ENCODE measurements at places on chromosomes 2 and 18.

GRCh38 chr2:148814860-148815419 lies 60.1 kb upstream of the KIF5C start:
- no peak for DNase-seq

GRCh38 chr2:21261591-21261990 lies 137.8 kb downstream of the TDRD15 start:
- no peak for DNase-seq

DNA sequence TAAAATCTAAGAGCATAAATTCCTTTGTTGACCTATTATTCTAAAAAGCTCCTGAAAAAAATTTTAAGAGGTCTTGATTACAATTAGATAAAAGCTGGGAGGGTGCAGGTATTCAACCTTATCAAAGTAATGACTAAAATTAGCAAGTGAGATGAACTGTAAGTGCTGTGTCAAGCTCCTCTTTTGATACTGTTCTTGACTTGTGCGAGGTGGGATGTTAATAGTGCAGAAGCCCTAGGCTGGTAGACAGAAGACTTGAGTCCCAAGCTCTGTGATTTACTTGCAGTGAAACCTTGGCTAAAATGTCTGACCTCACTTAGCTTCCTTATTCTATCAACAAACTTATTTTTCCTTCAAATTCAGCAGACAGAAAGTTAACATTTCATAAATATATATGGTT lies 637.5 kb downstream of the DSC3 start:
- DNase-seq, result no peak

GRCh38 chr2:191895195-191895594 lies 48.3 kb upstream of the CAVIN2 start:
- no peak for DNase-seq

GRCh38 chr2:45919160-45919650 lies 267.7 kb downstream of the PRKCE start:
- DNase-seq, result no peak

All from activated naive CD8-positive, alpha-beta T cell treated with anti-CD3 and anti-CD28 coated beads for 36 hours (primary cell).